ENCODE measurements at places on chromosomes 2 and 18.

DNA sequence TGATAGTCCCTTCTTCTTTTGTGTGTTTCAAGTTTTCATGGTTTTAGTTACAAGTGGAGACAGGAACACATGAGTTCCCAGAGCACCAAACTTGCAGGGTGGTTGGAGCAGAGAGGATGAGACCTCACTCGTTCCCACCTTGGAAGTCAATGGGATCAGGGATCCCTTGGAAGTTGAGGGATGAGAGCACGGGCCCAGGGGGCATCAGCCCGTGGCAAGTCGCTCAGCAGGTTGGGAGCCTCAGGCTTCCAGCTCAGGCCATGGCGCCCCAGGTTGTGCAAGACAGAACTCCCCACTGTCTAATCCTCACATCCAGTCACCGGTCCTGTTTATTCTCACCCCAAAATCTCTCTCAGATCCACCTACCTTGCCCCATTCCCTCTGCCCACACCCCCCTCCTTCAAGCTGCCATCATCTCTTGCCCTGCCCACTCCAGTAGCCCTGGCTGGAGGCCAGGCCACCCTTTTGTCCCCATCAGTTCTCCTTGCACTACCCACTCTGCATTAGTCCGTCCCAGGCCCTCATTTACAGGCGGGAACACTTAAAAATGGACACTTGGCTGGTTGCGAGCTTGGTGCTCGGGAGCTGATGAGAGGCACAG lies 37.6 kb upstream of the FOSL2 start:
- no peak for DNase-seq
- H3K36me3 ChIP-seq: no peaks in the 10 kb centered on the region
- H3K4me1 ChIP-seq: peaks cover 46% of the 10 kb centered on the region
- peak overlapping the region; percentile 41 for H3K27ac ChIP-seq
- H3K4me3 ChIP-seq: no peak overlapping the region

GRCh38 chr2:73601780-73602179 lies 40.4 kb downstream of the NAT8 start:
- no peak for DNase-seq
- no peaks in the 10 kb centered on the region for H3K27me3 ChIP-seq
- peaks cover 25% of the 10 kb centered on the region for H3K36me3 ChIP-seq

DNA sequence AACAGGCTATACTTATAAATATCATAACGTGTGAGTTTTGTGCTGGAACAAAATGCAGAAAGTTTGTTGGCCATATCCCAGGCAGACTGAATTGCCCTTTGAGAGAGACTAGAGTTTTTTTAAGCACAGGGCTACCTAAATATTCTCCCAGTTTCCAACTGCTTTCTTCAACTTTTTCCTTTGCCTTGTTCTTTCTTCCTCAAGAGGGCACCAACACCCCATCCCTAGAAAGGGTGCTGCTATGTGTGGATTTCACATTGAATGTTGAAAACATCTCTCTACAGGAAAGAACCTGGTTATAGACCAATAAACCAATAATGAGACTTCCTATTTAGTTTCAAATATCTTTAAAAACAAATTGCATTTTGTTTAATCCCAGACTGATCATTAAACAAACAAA lies 87.9 kb downstream of the ICOS start:
- no peaks in the 10 kb centered on the region for H3K4me1 ChIP-seq
- no peaks in the 10 kb centered on the region for H3K36me3 ChIP-seq
- no peak for DNase-seq
- peaks cover 5% of the 10 kb centered on the region for H3K27me3 ChIP-seq

DNA sequence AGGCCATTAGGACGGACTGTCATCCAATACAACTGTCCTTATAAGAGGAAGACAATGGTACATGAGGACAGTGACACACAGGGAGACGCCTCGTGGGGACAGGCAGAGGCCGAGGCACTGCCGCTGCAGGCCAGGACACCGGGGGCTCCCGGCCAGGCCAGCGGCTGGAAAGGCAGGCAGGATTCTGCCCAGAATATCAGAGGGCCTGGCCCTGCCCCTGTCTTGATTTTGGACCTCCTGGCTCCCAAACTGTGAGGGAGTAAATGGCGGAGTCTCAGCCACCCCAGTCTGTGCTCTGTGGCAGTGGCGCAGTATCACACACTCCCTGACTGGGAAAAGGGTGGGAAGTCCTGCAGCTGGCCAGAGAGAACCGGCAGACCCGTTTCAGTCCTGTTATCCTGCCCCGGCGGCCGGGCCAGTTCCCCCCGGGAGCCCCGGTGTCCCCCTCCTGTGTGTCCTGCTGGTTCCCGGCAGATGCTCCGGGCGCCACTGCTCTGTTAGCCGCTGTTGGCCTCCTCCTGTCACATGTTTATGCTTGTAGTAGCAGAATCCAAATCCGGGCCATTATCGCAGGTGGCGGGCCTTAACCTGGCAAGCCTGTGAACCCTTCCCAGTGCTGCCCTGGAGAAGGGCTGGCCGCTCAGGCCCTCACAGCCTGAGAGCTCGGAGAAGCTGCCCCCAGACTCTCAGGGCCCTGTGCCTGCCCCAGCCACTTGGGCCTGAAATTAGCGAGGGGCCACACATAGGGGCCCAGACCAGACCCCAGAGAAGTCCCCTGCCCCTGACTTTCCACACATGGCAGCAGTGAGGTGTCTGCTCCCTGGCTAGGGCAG lies 31.4 kb upstream of the TAF1B start:
- no peak overlapping the region for H3K27ac ChIP-seq
- H3K4me1 ChIP-seq: peaks cover 13% of the 10 kb centered on the region
- H3K4me3 ChIP-seq: no peak overlapping the region

GRCh38 chr2:10324095-10324832 lies 21.6 kb downstream of the HPCAL1 start:
- peaks cover 3% of the 10 kb centered on the region for H3K36me3 ChIP-seq
- H3K27me3 ChIP-seq: no peaks in the 10 kb centered on the region
- peaks cover 21% of the 10 kb centered on the region for H3K4me1 ChIP-seq
- no peak overlapping the region for H3K4me3 ChIP-seq
- DNase-seq: no peak

GRCh38 chr2:113965644-113966043 lies 75.8 kb downstream of the ACTR3 start:
- H3K36me3 ChIP-seq: peaks cover 18% of the 10 kb centered on the region
- DNase-seq: no peak
- H3K27me3 ChIP-seq: no peaks in the 10 kb centered on the region
- H3K4me1 ChIP-seq: peaks cover 7% of the 10 kb centered on the region
- H3K27ac ChIP-seq: no peak overlapping the region

GRCh38 chr2:104472076-104472475 lies 381.8 kb upstream of the POU3F3 start:
- H3K4me3 ChIP-seq: no peak overlapping the region
- H3K27me3 ChIP-seq: peaks cover 27% of the 10 kb centered on the region
- no peaks in the 10 kb centered on the region for H3K4me1 ChIP-seq
- no peaks in the 10 kb centered on the region for H3K36me3 ChIP-seq
- no peak for DNase-seq
- H3K27ac ChIP-seq: no peak overlapping the region

- H3K4me3 ChIP-seq: no peak overlapping the region
- H3K27ac ChIP-seq: no peak overlapping the region
- no peaks in the 10 kb centered on the region for H3K4me1 ChIP-seq
- H3K36me3 ChIP-seq: no peaks in the 10 kb centered on the region
Measured at GRCh38 chr18:37661478-37661877, 95.9 kb upstream of the CELF4 start.

DNA sequence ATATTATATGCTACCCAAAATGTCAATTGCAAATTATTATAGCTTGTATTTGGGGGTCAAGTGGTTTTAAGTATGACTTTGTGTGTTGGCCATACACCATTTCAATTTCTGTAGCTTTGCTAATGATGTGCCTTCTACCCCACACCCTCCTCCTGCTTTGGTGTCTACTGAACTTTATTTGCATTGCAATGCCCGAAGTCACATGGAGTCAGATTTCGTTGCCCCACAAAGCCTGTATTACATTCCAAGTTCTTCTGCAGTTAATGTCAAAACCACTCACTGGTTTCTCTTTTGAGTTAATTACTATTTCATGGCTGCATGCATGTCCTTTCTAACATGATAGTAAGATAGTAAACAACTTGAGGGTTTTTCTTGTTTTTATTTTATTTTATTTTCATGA lies 528.9 kb downstream of the RIT2 start:
- DNase-seq: no peak
- H3K4me1 ChIP-seq: no peaks in the 10 kb centered on the region
- H3K4me3 ChIP-seq: no peak overlapping the region
- no peak overlapping the region for H3K27ac ChIP-seq

- H3K4me3 ChIP-seq: no peak overlapping the region
- no peak for DNase-seq
- H3K36me3 ChIP-seq: no peaks in the 10 kb centered on the region
- H3K27ac ChIP-seq: no peak overlapping the region
- H3K27me3 ChIP-seq: peaks cover 32% of the 10 kb centered on the region
Measured at GRCh38 chr2:195320413-195320973, 336.5 kb upstream of the SLC39A10 start.

DNA sequence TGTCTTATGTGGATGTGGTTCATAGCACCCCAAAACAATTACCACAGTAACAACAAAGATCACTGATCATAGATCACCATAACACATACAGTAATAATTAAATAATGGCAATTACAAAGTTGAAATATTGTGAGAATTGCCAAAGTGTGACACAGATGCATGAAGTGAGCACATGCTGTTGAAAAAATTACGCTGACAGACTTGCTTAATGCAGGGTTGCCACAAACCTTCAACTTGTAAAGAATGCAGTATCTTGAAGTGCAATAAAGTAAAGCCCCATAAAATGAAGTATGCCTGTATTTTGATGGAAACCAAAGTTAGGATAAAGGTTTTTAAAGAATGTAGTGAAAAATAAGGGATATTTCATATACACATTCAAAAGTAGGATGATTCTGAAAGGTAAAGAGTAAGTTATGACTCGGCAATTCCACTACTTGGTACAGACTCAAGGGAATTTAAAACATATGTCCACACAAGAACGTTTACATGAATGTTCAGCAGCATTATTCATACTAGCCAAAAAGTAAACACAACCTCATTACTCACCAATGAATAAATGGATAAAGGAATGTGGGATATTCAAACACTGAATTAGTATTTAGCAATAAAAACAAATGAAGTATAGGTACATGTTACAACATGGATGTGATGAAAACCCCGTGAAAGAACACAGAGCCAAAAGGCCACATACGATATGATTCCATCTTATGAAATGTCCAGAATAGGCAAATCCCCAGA lies 61.6 kb downstream of the SCN9A start:
- no peaks in the 10 kb centered on the region for H3K27me3 ChIP-seq
- peaks cover 17% of the 10 kb centered on the region for H3K4me1 ChIP-seq
- peak overlapping the region; percentile 68 for H3K27ac ChIP-seq
- no peak for DNase-seq

- no peak overlapping the region for H3K27ac ChIP-seq
- no peaks in the 10 kb centered on the region for H3K36me3 ChIP-seq
- H3K27me3 ChIP-seq: no peaks in the 10 kb centered on the region
- no peak for DNase-seq
- no peak overlapping the region for H3K4me3 ChIP-seq
- H3K4me1 ChIP-seq: peaks cover 21% of the 10 kb centered on the region
Measured at GRCh38 chr2:229446350-229446749, 175.3 kb upstream of the PID1 start.

- DNase-seq: no peak
- peak overlapping the region; percentile 19 for H3K27ac ChIP-seq
- peaks cover 18% of the 10 kb centered on the region for H3K4me1 ChIP-seq
Measured at GRCh38 chr18:30469091-30469490, 573.5 kb downstream of the DSC3 start.

- no peak overlapping the region for H3K27ac ChIP-seq
- no peak for DNase-seq
Measured at GRCh38 chr2:96913398-96914202, 43.7 kb upstream of the SEMA4C start.

DNA sequence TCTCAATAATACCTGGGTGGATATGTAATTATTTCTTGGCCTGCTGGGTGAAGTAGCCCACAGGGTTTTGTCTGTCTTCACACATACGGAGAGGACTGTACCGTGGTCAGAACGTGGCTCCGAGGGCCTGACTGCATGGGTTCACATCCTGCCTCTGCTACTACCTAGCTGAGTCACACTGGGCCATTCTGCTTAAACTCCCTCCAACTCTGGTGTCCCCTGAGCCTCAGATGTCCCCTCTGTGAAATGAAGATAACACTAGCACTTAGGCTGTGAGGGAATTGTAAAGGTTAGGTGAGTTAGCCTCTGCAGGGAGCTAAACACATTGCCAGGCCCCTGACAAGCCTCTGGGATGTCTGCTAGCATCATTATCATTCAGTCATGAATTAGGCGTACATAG lies 120.1 kb upstream of the NABP1 start:
- no peak overlapping the region for H3K4me3 ChIP-seq
- DNase-seq: no peak
- peaks cover 3% of the 10 kb centered on the region for H3K4me1 ChIP-seq
- no peaks in the 10 kb centered on the region for H3K36me3 ChIP-seq
- peaks cover 15% of the 10 kb centered on the region for H3K27me3 ChIP-seq

- DNase-seq: no peak
- no peak overlapping the region for H3K27ac ChIP-seq
- H3K4me1 ChIP-seq: peaks cover 9% of the 10 kb centered on the region
- peaks cover 45% of the 10 kb centered on the region for H3K27me3 ChIP-seq
Measured at GRCh38 chr2:227713291-227713690, 4.5 kb downstream of the SLC19A3 start.

- peaks cover 39% of the 10 kb centered on the region for H3K4me1 ChIP-seq
- no peaks in the 10 kb centered on the region for H3K27me3 ChIP-seq
- DNase-seq: no peak
- H3K36me3 ChIP-seq: peaks cover 1% of the 10 kb centered on the region
- peak overlapping the region; percentile 85 for H3K27ac ChIP-seq
Measured at GRCh38 chr2:182587831-182588230, 128.2 kb upstream of the DNAJC10 start.

DNA sequence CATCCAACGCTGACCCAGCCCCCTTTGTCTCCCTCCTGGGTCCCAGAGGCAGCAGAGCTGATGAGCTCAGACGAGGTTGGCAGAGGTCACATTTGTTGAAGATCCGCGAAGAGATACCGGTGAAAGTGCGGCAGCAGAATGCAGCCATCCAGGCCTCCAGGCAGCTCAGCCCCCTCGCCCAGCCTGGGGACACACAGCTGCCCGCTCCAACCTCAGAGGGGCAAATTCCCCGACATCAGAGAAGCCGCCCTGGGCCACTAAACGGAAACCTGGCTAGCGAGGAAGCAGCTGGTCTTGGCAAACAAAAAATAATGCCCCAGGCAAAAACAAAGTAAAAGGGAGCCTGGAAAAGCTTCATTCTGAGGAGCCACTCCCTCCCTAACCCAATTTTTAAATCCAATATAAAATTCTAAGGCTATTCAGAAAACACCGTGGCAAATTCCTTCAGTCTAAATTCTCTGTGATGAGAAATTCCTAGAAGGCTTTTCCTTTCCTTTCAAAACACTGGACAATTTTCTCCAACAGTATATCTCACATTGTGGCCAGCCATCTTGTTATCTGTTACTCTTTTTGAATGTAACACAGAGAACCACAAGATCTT lies 262.4 kb downstream of the SS18 start:
- H3K4me3 ChIP-seq: peak overlapping the region; percentile 64
- H3K4me1 ChIP-seq: peaks cover 41% of the 10 kb centered on the region
- H3K27ac ChIP-seq: peak overlapping the region; percentile 89
- H3K36me3 ChIP-seq: no peaks in the 10 kb centered on the region

Data from osteocyte (in vitro differentiated cells).